ENCODE measurements at places on chromosomes 3 and 15.

- peak overlapping the region; percentile 80 for H3K4me3 ChIP-seq
- H3K4me1 ChIP-seq: peaks cover 41% of the 10 kb centered on the region
- peaks cover 1% of the 10 kb centered on the region for H3K36me3 ChIP-seq
Measured at GRCh38 chr15:45521596-45522327, 793 bp downstream of the SLC30A4 start.

- H3K27me3 ChIP-seq: no peaks in the 10 kb centered on the region
- DNase-seq: no peak
- no peak overlapping the region for H3K4me3 ChIP-seq
- peaks cover 10% of the 10 kb centered on the region for H3K4me1 ChIP-seq
- H3K36me3 ChIP-seq: no peaks in the 10 kb centered on the region
Measured at GRCh38 chr3:141853629-141854168, 22.7 kb upstream of the ATP1B3 start.

DNA sequence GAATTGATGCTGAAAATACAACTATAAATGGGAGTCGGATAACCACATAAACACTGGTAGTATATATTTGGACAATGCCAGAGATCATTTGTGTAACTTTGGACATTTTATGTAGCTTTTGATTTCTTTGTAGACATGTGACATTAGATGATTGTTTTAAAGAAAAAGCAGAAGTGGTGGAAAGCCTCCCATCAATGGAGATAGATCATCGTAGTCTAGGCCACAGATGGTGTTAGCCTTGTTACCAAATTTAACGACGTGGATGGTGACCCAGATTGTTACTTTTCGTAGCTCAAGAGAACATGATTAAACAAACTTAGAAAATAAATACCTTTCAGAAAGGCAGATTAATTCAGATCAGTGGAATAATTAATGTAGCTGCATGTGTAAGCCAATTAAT, 8.8 kb downstream of the CACNA1D start:
- no peaks in the 10 kb centered on the region for H3K4me1 ChIP-seq
- no peak overlapping the region for H3K27ac ChIP-seq
- H3K36me3 ChIP-seq: no peaks in the 10 kb centered on the region
- peaks cover 76% of the 10 kb centered on the region for H3K27me3 ChIP-seq
- DNase-seq: no peak

DNA sequence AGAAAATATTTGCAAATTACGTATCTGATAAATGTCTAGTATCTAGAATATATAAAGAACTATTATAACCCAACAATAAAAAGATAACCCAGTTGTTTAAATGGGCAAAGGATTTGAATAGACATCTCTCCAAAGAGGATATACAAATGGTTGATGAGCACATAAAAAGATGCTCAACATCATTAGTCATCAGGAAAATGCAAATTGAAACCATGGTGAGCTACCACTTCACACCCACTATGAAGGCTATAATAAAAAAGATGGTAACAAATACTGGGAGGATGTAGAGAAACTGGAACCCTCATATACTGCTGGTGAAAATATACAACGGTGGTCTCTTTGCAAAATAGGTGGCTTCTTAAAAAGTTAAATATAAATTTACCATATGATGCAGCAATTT, 28.0 kb downstream of the RAD51 start:
- no peak overlapping the region for H3K27ac ChIP-seq
- H3K36me3 ChIP-seq: no peaks in the 10 kb centered on the region
- no peak overlapping the region for H3K4me3 ChIP-seq
- no peaks in the 10 kb centered on the region for H3K27me3 ChIP-seq
- no peak for DNase-seq
- H3K4me1 ChIP-seq: no peaks in the 10 kb centered on the region

DNA sequence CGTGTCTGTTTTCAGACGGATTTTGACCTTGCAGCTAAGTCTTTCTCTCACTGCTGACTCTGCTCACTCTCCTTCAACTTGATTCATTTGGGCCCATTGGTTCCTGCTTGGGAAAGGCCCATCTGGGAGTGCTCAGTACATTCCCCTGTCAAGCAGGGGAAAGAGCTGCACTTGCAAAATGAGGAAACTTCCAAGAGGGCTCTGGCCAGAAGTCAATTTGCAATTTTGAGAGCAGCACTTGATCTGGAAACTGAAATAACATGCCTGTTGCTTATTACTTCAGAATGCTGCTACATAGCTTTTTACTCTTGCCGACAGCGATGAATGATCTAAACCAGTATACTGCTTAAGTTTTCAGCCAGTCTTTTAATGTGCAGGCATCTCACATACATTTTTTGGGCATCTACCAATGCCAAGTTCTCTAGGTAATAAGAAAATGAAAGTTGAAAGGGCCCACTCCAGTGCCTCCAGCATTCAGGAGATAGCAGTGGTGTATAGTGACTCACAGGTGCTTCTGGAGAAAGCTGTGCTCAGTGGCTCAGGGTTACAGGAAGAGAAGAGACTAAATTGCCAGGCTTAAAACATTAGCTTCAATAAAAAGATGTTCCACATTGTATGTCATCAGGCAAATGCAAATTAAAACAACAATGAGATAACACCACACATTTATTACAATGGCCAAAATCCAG, 70.1 kb upstream of the RORA start:
- no peaks in the 10 kb centered on the region for H3K4me1 ChIP-seq
- DNase-seq: no peak
- no peak overlapping the region for H3K4me3 ChIP-seq
- H3K36me3 ChIP-seq: no peaks in the 10 kb centered on the region
- H3K27me3 ChIP-seq: peaks cover 3% of the 10 kb centered on the region
